Epithelial cell of prostate (primary cell): ENCODE measurements at places on chromosomes 7 and 10.
A peak's percentile ranks its signal among the peaks of the same experiment; 100 is the strongest.

DNA sequence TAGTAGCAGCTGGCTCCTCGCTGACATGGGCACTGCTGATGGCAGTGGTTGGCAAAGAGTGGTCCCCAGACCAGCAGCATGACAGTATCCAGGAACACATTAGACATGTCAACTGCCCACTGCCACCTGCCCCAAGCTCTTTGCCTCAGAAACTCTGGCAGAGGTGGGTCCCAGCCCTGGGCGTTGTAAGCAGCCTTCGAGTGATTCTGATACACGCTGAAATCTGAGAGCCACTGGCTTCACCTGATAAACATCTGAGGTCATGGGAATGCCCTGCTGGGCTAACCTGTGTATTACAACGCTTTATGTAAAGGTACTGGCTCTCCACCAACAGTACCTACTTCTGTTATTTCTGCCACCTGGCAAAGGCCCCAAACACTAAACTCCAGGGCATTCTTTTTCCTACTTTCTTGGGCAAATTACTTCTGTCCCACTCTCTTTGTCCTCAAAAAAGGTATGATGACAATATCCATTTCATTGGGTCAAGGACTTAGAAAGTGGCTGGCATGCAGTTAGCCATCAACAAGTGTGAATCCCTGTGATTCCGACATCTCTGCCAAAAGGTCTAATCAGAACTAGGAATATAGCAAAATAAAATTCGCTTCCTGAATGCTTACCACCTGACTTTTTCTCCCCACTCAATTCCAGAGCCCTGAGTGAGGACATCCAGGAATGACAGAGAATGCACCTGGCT is 9.2 kb downstream of the SGMS1 start:
- DNase-seq, result no peak

DNA sequence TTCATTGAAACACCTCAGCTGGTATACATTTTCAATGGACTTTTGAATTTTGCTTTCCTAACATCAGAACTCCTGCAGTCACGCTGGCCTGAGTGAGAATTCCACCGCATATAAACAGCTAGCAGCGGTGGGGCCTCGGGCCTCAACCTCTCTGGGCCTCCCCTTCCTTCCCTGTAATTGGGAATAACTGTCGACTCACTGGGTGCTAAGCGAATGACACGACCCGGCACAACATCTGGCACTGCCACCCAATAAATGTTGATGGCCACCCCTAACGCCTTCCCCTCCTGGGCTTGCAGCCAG is 670 bp downstream of the RCC1L start:
- DNase-seq, result no peak

DNA sequence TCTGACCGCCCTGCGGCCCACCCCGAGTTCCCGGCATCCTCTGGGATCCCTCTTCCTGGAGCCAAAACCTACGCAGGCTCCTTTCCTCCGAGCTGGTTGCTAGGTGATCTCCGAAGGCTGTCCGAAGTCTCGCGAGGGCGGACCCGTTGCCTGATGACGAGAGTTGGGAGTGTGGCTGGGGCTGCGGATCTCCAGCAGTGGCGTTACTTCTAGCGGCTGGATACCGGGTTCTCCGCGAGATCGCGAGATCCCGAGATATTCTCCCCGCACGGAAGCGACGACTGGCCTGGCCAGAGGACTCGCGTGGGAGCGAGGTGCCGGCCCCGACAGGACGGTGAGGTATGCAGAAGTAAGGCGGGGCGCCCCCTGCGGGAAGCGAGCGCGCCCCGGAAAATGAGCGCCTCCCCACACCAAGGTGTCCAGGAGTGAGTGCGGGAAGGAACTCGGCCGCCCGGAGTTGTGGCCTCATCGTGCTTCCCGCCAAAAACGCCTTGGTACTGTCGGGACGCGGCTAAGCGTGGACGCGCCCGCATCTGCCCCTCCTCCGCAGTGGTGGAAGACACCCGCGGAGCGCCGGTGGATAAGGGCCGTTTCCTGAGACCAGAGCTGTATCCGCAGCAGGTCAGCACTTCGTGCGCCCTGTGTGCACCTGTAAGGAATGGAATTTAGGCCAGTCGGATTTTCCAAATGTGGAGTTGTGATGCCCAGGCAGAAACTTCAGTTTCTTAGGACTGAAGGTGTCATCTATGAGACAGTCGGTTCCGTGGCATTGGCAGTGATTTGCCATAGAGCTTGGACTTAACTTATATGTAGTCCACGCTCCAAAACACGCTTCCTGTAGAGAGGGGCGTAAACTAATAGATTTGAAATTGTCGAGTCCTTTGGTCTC is at the start of gene AGBL3:
Gene AGBL3 (plus strand): TSS at position 146 of the 889 bp plus-strand sequence. CDS start 1,426 bp downstream, outside the sequence.
- peak; percentile 62 for DNase-seq

DNA sequence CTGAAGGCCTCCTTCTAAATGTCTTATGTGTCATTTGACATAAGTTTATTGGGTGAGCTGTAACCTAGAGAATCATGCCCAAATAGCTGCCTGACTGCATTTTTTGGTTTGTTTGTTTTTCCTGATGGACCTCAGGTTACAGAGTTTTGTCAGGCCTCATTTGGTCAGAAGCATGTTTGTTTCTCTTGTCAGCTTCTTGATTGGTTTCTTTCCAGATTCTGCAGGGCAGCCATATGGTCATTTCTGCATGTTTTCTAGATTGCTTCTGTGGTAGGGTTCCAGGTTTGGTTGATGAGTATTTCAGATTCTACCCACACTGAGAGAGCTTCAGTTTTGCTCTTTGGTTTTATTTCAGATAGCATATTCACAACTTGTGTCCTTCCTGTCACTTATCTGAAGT is 28.0 kb downstream of the GLCCI1 start:
- DNase-seq, result peak; percentile 29

- DNase-seq, result peak; percentile 2
Measured at GRCh38 chr10:104197364-104197763, 34.8 kb downstream of the CFAP43 start.

GRCh38 chr10:13904064-13904463 is 317.3 kb downstream of the PRPF18 start:
- DNase-seq, result no peak

DNA sequence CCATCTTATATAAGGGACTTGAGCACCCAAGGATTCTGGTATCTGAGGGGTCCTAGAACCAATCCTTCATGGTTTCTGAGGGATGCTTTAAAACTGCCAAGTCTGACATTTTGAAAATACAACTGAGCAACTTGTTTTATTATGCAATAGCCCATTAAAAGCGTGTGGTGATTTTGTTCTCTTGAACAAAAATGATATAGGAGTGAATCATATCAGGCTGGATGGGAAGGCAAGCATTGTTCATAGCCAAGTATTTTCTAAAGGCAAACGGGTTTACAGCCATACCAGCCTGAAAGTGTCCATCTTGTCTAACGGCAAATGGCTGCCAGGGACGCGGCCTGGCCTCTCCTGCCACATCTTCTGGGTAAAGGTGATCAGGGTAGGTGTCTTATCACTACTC is 23.4 kb downstream of the RPP38 start:
- DNase-seq, result peak; percentile 41

DNA sequence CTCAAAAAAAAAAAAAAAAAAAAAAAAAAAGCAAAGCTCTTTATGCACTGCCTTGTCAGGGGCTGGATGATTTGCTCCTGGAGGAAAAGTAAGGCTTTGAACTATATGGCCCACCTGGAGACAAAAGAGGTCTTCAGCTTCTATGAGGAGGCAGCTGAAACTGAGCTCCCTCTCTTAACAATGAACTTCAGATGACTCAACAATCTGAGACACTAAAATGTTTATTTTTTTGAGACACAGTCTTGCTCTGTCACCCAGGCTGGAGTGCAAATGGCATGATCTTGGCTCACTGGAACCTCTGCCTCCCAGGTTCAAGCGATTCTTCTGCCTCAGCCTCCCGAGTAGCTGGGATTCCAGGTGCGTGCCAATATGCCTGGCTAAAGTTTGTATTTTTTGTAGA is 36.7 kb downstream of the RAB19 start:
- no peak for DNase-seq

- no peak for DNase-seq
Measured at GRCh38 chr10:75845176-75845947, 413.9 kb downstream of the LRMDA start.

- no peak for DNase-seq
Measured at GRCh38 chr10:77922566-77923179, 3.9 kb downstream of the DLG5 start.

- no peak for DNase-seq
Measured at GRCh38 chr10:103911021-103911459, 6.9 kb downstream of the STN1 start.

GRCh38 chr10:103713676-103714075 is 141.7 kb downstream of the SH3PXD2A start:
- DNase-seq, result no peak

DNA sequence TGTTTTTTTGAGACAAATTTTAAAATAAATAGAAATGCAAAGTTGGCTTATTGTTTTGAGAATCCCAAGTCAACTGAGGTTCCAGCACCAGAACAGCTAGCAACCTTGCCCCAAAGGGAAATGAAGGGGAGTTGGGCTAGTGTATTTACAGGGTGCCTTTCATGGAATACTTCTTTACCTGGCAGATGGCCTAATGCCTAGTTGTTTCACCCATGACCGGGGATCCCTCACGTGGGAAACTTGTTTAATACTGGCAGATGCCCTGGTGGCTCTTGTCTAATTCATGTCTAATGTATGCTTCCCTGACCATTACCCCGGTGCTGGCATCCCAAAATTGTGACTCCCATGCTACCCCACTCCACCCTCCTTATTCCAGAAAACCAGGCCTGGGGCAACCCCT is 861.1 kb upstream of the ZWINT start:
- no peak for DNase-seq

DNA sequence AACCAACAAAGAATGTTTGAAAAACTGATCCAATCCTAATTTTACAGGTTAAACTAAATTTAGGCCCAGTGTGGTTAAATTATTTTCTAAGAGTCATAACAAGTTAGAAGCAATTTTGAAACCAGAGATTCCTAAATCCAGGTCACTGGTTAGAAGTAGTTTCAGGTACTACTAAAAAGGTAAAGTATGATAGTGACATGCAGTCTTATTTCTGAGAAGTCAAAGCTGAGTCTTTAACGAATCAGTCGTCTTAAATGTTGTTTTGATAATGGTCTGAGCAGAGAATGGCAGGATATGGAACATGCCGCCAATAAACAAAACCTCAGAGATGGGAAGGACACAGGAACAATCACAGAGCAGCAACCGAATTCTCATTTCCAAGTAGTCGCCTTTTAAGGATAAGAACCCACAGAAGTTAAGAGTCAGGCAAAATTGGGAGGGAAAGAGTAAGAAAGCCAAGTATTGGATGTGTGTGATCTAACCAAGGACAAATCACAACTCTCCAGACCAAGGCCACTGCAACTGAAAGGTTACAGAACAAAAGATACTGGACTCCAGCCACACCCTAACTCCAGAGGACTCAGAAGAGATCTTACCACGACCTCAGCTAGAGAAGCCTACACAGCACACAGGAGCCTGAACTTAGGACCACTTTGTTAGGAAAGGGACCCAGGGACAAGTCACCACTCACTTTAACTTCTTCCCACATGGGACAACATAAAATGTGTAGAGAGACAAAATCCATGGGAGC is 19.7 kb downstream of the TMEM243 start:
- DNase-seq, result no peak

GRCh38 chr7:34501156-34501555 is 156.9 kb upstream of the NPSR1 start:
- DNase-seq, result no peak

DNA sequence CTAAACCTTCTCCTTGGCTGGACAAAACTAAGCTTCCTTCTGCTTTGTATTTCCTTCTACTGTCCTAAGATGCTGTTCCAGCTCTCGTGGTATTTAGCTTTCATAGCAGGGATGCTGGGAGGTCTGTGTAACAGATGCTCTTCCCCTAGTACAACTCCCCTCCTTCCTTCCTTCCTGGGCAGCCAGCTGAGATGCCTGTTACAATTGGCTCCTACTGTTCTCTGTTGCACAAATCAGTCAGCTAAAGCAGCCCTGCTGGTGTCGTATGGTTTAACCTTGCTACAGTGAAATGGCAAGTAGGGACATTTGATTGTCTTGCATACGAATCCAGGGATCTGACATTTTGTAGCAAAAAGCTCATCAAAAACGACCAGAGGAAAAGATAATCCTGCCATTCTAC is 143.8 kb downstream of the ARHGAP21 start:
- no peak for DNase-seq

- DNase-seq, result no peak
Measured at GRCh38 chr7:12947465-12947864, 260.0 kb downstream of the ARL4A start.

DNA sequence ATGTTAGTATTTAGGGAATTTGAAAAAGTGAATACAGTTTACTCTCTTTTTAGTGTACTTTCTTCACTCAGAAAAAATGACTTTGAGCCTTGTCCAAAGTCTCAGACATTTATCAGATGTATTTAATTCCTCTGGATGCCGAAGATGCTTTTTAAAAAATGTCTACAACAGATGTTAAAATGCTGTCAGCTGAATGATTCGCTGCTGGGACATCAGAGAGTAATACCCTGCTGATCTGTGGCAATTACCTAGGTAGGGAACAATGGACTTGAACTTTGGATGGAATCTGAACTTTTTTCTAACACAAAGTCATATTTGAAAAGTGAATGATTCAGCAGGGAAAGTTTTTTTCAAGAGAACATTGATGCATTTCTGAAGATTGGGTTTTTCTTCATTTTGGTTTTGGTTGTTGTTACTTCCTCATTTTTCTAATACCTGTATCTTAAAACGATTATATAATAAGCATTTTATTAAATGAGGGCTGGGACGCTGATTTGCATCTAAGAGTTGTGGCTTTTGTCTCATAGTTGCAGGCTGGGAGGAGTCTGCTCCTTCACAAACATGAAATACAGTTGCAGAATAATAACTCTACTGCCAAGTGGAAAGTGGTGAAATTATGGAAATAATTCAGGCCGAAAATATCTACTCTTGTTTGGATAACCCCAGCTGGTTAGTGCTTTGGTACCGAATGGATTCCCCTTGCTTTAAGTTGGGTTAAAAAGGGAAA is 98.0 kb downstream of the SPAG6 start:
- no peak for DNase-seq

GRCh38 chr7:139255290-139255689 is 24.3 kb downstream of the UBN2 start:
- no peak for DNase-seq

GRCh38 chr7:148747274-148747673 is 48.6 kb downstream of the CUL1 start:
- no peak for DNase-seq

DNA sequence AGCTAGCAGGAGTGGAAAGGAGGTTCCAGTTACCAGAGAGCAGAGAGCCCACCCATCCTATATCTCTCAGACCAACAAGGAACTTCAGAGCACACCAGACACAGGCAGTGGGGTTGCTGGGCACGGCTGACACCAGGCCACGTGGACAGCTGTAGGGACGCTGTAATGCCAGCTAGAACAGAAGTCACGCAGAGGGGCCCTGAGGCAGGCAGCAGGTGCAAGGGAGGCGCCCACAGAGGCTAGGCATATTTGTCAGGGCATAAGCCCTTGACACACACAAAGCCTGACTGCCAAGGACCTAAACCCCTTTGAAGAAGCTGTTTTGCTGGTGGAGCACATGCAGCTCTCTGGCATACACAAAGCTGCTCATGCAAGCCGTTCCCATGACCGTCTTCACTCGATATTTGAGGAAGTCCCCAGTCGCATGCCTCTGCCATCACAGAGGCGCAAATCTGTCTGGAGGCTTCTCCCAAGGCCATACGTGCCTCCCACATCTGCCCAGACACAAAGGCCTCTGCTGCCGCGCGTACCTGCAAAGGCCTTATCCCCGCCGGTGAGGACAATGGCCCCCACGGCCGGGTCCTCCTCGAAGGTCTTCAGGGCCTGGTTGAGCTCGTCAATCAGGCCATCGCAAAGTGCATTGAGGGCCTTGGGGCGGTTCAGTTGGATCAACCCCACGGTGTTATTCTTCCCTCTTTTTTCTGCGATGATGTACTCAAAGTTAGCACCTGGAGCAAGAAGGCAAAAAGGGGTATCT is 2.9 kb downstream of the ECHS1 start:
- DNase-seq, result no peak

GRCh38 chr7:27438881-27439589 is 196.4 kb downstream of the EVX1 start:
- no peak for DNase-seq
